ENCODE measurements at places on chromosomes 2 and 18.

DNA sequence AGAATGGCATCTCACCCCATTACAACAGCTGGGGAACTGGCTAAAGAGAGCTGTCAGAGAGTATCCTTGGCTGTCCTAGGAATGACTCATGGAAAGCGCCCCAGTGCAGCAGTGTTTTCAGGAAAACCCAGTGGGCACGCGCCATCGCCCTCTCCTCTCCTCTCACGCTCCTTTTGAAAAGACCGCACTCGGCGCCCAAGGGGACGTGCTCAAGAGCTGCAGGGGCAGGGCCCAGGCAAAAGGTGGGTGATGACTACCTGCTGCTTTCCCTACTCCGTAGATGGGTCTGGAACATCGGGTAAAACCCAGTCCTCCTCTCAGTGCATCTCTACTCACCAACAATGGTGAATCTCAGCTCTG, 68.1 kb downstream of the EMILIN2 start:
- no peak for DNase-seq

- DNase-seq = no peak
Measured at GRCh38 chr18:78976765-78977636, 2.6 kb upstream of the SALL3 start.

DNA sequence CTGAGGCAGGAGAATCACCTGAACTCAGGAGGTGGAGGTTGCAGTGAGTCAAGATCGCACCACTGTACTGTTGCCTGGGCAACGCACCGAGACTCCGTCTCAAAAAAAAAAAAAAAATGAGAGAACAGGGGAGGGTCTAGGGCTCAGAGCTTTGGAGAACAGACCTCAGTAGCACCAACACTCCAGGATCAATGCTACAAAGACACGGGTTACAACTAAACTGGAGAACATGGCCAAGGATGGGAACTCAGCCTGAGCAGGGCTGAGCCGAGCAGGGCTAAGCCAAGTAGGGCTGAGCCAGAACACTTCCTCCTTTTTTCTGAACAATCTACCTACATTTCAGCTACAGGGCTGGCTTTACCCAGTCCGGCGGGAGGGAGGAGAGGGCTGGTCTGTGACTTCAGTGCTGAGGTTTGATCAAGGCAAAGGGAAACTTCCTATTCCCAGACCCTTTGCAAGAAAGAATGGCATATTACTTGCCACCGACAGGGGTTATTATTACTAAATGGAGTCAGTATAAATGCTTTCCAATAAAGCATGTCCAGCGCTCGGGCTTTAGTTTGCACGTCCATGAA, 2.9 kb upstream of the CASP8 start:
- DNase-seq = no peak

DNA sequence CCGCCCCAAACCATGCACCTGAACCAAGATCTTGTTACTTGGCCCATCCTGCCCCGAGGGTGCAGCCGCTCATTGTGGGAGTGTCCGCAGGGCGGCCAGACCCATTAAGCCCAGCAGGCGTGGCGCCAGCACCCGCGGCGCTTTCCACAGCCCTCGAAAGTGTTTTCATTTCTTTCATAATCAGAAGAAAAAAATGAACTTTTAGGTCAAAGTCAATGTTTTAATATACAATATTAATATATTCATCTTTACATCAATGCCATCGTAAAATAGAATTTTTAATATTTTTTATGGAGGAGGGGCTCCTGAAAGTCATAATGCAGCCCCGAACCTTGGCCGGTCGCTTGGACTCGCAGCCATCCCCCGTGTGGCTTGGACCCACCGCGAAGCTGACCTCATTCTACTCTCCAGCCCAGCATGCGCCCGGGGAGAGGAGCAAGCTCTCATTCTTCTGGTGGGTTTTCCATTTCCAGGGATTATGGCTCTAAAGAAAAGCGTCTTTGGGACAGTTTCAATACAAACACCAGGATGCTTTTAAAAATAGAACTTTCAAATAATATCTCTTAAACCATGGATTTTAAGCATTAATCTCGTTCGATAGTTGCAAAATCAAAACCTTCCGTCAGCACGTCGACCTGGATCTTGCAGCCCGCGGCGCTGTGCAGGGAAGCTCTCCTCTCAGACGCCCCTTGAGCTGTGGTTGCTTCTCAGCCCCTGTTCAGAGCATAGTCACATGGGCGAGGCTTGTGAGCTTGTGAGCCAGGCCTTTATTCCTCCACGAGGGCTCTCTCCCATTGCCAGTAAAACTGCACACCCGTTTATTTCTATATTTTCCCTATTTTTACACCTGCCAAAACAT, 17.2 kb upstream of the ASB1 start:
- DNase-seq = no peak

DNA sequence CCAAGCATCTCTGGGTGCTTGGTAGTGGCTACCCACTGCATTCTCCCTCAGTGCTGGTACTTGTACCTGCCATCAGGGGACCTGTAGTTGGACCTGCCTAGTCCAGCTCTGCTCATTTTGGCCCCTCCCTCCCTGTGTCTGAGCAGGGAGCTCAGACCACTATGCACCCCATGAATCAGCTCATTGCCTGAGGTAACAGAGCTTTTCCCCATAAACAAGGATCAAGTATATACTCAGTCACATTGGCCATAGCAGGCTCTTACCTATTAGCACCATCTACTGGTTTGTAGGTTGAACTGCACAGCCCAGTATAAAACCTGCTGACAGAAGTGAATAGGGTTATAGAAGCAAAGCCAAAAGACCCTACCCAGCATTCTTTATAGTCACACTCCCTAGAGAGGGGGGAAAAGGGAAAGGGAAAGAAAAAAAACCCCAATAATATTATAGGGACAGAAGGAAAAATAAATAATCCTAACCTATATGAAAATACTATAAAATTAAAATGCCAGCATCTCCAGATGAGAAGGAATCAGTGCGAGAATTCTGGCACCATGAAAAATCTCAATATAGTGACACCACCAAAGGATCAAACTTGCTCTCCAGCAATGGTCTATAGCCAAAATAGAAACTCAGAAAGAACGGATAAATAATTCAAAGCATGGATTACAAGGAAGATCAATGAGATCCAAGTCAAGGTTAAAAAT, 6.9 kb upstream of the FLACC1 start:
- no peak for DNase-seq

GRCh38 chr2:220393711-220394110, 766.3 kb downstream of the SLC4A3 start:
- no peak for DNase-seq

- no peak for DNase-seq
Measured at GRCh38 chr18:13403786-13404549, 185.4 kb downstream of the LDLRAD4 start.

GRCh38 chr18:31679133-31679742, 5.1 kb downstream of the B4GALT6 start:
- no peak for DNase-seq

GRCh38 chr18:37705016-37705415, 139.4 kb upstream of the CELF4 start:
- no peak for DNase-seq

GRCh38 chr2:55880416-55881143, 43.0 kb downstream of the EFEMP1 start:
- DNase-seq = no peak

DNA sequence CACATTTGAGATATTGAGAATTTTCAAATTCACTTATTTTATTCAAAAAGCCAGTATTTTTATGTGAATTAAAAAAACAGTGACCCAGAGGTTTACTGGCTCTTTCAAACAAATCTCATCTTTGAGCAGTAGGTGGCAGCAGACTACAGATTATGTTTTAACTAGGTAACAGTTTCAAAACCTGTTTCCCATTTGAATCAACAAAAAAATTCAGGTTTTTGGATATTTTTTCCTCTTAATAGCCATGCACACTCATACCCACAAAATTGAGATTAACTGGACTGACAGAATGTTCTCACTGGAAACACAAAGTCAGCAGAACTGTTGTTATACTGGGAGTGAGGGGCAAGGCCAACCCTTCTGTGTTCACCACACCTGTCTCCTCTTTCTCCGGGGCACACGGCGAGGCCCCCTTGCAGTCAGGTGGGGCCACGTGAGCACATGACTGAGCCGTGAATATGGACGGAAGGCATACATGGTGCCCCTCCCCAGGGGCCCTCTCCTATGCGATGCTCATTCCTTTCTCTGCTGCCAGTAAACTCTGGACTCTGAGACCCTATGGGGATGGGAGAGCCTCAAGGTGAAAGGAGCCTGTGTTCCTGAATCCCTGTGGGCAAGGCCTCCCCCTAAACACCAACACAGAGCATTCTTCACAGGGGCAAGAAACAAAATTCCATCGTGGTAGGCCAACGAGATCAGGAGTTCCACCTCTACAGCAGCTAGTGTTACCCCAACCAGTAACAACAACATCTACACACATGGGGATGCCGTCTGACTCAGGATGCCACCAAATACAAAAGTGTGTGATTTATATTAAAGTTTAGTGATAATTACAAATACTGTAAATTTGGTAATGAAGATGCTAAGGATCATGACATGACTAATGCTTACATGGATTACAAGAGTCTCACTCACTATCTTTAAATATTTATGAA, 80.4 kb downstream of the LPIN2 start:
- no peak for DNase-seq

DNA sequence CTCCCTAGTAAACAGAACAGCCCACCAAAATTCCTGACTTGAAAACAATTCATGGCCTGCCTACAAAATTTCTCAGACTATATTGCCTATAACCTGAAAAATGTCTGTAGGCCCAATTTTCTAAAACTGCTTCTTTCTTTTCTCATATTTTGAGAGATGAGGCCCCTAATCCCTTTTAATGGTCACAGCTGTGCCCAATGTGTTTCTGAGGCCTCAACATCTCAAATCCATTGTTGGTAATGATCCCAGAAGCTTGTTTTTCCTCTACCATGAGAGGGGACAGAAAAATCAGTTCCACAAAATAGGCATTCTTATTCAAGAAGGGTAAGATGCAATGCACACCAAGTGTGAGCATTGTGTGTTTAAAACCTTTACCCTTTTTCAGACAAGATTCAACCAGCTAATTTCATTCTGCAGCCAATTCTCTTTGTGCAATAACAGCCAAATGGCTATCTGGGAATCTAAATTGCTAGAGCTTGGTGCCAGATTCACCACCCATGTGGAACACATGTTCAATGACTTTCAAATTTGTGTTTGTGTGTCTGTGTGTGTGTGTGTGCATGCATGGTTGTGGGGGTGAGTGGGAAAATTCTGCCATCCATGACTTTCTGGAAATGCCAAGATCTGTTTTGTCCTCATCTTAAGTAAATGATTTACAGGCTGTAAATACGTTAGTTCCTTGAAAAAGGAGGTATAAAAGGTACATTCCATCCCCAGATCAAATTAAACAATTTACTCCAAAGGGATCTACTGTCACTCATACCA, 319.5 kb downstream of the TNS1 start:
- no peak for DNase-seq

GRCh38 chr2:196291873-196292800, 120.8 kb upstream of the STK17B start:
- DNase-seq = no peak

GRCh38 chr2:8976442-8977259, 26.8 kb downstream of the MBOAT2 start:
- no peak for DNase-seq

DNA sequence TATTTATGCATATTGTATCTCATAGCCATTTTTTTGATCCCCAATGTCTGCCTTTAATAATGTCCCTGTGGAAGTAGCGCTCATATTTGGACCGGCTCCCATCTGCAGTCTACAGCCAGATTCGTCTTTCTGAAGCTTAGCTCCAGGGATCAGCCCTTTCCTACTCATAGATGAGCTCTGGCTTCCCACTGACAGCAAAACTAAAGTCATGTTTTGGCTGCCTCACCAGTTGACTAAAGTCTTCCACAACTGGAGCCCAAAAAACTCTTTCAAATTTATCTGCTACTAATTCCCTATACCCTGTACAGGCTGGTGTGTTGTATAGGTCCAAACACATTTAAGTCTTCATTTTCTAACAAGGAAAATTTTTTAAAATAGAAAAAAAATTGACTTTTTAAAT, 294.2 kb upstream of the HNMT start:
- DNase-seq = no peak

Data from activated naive CD8-positive, alpha-beta T cell treated with anti-CD3 and anti-CD28 coated beads, Interleukin-2, amount 50 U/mL, for 16 hours (primary cell).